ENCODE measurements at places on chromosomes 4 and X.

DNA sequence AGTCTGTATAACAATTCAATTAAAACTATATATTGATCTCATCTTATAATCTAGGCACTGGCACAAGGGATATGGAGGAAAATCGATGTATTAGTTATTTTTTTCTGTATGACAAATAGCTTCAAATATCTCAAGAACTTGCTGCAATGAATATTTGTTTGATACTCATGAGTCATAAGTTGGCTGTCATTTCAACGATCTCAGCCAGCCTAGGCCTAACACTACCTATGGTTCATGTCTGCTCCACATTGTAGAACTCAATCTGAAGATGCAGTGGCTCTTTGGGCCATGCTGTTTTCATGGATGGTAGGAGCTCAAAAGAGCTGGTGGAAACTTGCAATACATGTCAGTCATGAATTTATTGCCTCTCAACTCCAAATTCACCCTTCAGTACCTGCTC is 44.7 kb downstream of the MAGEB17 start:
- no peak for DNase-seq

DNA sequence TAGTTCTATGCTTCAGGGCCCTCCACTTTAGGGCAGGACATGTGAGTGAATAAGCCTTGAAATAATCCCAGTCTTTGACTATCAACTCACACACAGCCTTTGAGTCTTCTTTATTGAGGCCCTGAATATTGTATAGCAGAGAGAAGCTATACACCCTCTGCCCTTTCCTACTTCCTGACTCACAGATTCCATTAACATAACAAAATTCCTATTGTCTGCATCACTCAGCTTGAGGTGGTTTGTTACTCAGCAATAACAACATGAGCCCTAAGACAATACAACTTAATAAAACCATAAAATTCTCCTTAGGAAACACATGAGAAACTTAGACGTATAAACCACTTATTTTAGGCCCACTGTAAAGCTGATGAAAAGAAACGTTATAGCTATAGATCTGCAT is 680.3 kb upstream of the DIAPH2 start:
- DNase-seq = no peak

DNA sequence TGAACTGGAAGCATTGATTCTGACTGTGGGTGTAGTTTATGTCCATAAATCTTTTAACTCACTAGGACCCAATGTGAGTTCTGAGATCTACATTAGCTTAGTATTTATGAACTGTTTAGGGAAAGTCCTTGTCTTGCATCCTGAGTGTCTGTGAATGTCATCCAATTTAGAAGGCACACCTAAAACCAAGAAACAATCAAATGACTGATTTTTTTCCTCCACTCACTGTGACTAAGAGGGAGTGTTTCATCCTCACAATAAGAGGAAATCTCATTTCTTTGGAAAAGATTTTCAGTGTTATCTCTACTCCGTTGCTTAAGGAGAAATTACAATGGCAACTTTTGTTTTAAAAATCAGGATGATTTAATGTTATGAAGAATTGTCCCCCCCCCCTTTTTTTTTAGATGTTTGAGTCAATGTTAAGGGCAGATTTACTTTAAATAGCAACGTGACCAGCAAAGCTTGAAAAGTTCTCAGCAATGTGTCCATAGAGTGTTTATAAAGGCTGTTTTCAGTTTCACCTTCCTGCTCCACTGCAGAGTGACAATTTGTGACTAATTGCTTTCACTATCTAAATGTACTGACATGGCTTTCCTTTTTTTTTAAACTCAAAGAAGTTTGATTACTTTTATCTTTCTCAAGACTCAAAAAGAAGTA is 173.0 kb downstream of the SPCS3 start:
- DNase-seq = no peak

DNA sequence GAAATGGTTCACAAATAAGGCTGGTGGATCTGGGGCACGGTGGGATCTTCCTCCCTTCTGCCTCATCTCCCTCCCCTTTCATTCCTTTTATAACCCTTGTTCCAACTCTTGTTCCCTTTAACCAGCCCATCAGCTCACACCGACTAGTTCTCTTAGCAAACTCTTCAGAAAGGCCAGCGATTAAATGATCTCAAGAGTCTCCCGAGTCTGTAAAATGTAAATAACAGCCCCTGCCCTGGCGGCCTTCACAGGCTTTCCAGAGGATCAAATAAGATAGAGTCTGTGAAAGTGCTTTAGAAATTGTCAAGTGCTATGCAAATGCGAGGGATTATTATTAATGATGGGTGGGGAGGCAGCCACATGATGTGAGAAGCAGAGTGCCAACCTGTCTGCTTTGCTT is 27.1 kb downstream of the TSC22D3 start:
- DNase-seq = peak; percentile 17

- DNase-seq = no peak
These were observed 515.4 kb upstream of the ATOH1 start for GRCh38 chr4:93313197-93313596.

- no peak for DNase-seq
These were observed 109.4 kb downstream of the ZNF518B start for GRCh38 chr4:10347815-10348214.

DNA sequence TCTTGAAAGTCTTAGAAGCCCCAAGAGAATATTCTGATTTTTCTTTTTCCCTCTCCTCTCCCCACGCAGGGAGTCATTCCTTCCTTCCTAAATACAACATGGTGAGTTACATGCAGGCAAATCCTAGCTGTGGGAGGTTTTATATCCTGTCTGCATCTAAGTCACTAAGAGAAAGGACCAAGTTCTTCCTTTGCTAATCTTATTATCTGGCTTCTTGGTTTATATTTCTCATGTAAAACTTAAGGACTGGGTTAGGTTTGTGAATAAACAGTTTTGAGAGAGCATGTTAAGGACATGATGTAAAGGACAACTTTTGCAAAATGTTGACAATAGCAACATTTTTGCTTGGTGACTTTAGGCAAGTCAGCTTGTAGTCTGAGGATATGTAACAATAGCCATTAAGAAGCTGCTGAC is 5.1 kb upstream of the CXCL9 start:
- DNase-seq = no peak

DNA sequence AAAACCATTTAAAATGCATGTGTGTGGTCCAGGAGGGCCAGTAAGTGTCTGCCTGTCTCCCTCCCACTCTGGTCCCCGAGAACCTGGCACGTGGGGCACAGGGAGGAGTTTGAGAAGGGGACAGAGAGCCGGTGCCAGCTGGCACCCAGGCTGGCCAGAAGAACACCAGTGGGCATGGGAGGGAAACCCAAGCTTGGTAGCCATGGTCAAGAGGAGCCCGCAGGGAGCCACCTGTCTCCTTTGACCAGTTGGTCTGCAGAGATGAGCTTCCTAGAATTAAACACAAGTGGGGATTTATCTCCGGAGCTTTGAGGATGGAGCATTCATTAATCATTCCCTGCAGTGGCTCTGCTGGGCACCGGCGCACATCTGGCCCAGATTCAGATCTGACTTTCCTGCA is 41.6 kb downstream of the HMX1 start:
- DNase-seq = no peak

GRCh38 chrX:15233416-15234015 is 36.4 kb downstream of the ASB9 start:
- no peak for DNase-seq

DNA sequence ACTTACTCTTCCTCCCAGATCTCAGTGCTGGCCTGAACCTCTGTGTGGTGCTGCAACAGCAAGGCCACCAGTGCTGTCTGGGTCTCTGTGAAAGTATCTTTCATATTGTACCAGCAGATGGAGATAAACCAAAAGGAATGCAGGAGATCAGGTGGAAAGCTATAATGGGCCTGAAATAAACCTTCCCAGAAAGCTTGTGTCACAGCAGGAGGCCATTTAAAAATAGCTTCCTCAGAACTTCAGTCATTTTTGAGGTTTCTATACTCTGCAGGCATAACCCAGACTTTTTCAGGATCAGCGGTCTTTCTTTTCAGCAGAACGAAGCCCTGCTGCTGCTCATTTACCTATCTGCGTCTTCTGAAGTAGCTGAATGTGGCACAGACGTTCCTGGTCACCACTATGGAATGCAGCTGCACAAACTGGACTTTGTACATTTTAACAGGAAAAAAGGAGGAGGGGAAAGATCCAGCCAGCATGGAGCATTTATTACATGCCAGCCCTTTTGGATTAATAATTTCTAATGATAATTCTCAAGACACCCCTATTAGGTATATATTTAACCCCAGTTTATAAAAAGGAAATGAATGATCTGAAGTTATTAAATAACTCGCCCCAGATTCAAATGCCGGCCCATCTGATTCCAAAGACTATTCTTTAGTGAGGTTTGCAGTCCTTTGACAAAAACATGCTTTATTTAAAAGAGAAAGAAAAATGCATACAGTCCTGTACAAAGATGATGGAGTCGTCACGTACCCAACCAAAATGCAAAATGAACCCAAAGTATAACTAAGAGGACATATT is 119.7 kb downstream of the NFKB1 start:
- DNase-seq = peak; percentile 67

GRCh38 chr4:146245850-146246249 is 31.5 kb downstream of the REELD1 start:
- no peak for DNase-seq

- DNase-seq = no peak
These were observed 196.4 kb upstream of the DDX53 start for GRCh38 chrX:22803353-22803752.

Data from NCI-H526 (cell line).